ENCODE measurements at places on chromosomes 7 and 10. TPM values are rescaled to one million over a fixed set of nuclear protein-coding genes. Genes with fewer than 3 reads are reported as not detected.

DNA sequence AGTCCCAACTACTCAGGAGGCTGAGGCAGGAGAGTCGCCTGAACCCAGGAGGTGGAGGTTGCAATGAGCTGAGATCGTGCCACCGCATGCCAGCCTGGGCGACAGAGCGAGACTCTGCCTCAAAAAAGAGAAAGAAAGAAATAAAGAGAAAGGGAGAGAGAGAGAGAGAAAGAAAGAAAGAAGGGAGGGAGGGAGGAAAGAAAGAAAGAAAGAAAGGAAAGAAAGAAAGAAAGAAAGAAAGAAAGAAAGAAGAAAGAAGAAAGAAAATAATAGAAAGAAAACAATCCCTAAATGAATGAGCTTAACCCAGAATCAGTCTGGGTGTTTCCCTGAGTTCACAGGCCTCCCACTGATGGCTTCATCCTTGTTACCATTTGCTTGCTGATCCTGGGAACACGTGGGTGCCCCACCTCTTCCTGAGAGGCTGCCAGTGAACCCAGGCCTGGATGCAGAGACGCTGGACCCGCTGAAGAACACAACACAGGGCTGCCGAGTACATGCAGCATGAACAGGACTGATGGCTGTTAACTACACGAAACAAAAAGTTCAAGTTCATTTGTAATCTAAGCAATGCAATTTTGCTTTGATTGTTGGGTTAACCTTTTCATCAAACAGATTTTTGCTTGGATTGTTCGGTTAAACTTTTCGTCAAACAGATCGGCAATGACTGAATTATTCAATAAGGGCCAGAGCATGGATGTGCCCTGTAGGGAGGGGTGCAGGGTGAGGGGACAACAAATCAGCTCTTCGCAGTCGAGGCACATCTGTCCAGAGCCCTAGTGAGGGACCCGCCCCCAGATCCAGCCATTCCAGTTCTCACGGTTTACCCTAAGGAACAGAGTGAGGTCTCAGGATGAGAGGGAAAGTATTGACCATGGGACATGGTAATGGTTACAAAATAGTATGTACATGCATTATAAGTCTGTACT is 11.5 kb downstream of the NPFFR1 start:
- peak; percentile 44 for DNase-seq

DNA sequence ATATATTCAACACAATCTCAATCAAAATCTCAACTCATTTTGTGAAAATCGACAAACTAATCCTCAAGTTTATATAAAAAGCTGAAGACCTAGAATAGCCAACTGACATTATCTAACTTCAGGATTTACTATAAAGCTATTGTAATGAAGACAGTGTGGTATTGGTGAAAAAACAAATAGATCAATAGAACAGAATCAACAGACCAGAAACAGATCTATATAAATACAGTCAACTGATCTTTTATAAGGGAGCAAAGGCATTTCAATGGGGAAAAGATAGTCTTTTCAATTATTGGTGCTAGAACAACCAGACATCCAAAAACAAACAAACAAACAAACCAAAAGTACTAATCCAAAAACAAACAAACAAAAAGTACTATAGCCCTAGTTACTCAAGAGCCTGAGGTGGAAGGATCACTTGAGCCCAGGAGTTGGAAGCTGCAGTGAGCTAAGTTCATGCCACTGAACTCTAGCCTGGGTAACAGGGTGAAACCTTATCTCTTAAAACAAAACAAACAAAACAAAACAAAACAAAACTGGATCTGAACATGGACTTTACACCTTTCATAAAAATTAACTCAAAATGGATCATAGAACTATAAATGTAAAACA is 26.6 kb upstream of the AKR1D1 start:
- no peak for DNase-seq

Gene RGR
- total RNA-seq: 0.19 TPM

- no peak for DNase-seq
These were observed 234.2 kb upstream of the FZD8 start for GRCh38 chr10:35876248-35876647.

DNA sequence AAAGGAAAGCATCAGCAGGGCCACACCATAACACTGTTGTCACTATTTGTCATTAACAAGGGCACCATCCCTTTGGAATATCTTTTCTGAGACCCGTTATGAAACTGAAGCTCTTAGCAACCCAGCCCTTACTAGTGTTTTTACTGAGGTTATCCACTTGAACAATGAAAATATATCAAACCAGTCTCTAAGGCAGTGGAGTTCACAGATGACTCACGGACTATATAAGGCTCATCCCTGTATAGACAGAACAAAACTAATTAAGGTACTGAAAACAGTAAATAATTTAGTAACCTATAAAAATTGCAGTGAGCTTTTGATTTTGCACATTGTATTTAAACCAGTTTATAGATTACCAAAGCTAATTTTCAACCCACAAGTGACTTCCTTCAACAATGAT is 196.0 kb downstream of the ELAPOR2 start:
- no peak for DNase-seq

- no peak for DNase-seq
These were observed 570.3 kb downstream of the DNAJB6 start for GRCh38 chr7:157907091-157907490.

- DNase-seq: peak; percentile 48
These were observed 930 bp downstream of the GIMAP6 start for GRCh38 chr7:150631084-150631826.

DNA sequence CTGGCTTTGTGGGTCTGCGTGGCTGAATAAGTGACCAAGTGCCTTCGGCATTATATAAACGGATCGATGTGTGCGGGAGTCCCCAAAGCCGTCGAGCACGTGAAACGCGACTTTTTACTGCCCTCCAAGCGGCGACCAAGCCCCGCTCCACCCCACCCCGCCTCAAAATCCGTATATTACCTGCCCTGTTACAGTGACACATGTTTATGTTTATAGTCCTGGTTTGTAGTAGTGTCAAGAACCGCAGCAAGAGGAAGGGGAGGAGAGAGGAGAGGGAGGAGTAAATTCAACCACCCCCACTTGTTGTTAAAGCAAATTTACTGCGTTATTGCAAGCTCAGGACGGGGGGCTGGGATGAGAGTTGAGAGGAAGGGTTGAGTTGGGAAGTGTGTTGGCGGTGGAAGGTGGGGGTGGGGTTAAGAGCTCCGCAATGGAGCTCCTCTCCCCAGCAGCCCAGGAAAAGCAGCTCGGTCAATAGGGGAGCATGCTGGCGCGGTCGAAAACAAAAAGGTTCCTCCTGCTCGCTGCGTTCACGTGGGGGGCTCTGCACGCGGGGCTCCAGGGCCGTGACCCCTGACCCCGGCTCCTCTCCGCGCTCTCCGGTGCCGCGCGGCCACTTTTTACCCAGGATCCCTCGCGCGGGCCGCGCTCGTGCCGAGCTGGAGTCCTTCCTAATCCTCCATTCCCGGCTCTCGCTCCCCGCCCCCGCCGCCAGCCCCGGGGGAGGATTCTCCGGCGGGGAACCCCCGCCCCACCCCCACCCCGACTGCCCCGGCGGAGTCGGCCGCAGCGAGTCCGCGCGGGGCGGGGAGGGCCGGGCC is at the start of gene SKIDA1:
TSS of gene SKIDA1 (minus strand) at position 316 of the 821 bp plus-strand sequence. CDS start 7,860 bp downstream, outside the sequence.
- DNase-seq: peak; percentile 89

Gene GPER1
- 3.0 TPM for total RNA-seq
